ENCODE measurements at places on chromosomes 5 and 9. TPM values are rescaled to one million over a fixed set of nuclear protein-coding genes. Genes with fewer than 3 reads are reported as not detected.

Gene SLC9A3
- 4.3 TPM for total RNA-seq

Gene DNAJC21
- 30.6 TPM for total RNA-seq

Gene GDA
- total RNA-seq, result 1.9 TPM

Gene ZBED3
- total RNA-seq, result 11.9 TPM

Gene NNT
- 31.4 TPM for total RNA-seq

Gene PCDHA3
- 1.0 TPM for total RNA-seq

Gene KIF20A
- total RNA-seq, result 8.0 TPM

Gene ARSI
- 1.5 TPM for total RNA-seq

Gene C5orf52
- 5.9 TPM for total RNA-seq

Gene SPATA31C2
- 0.28 TPM for total RNA-seq

Gene AGXT2
- total RNA-seq, result not detected

Gene SCGB3A2
- not detected for total RNA-seq

Gene CD14
- total RNA-seq, result 56.5 TPM
